Spleen (tissue), 13 donors: ENCODE measurements at places on chromosomes 12 and 14.

DNA sequence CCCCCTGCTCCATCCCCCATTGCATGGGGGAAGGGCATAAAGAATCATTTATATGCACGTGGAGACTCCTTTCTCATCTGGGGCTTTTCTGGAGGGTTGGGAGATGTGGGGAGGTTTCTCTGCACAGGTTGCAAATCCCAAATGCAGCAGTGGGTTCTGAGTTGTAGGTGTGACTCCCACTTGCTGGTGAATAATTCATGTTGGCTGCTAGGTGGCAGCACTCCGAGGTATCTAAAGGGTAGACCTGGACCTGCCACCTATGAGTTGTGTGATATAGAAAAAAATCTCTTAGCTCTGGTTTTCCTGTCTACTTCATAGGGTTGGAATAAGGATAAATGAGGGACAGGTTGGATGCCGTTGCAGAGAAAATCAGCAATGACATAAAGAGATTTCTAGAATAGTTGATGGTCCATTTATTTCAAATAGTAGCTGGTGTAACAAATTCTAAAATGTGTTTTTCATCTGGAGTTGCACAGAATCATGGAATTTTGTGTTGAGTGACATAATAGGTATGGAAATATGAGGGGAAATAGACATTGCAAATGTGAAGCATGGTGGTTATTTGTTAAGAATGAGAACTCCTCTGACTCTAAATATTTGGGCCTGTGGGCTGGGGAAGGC lies 4.6 kb downstream of the MARCHF9 start:
- H3K4me3 ChIP-seq, result no peak overlapping the region
- H3K27me3 ChIP-seq, result peaks cover 24% of the 10 kb centered on the region
- peaks cover 11% of the 10 kb centered on the region for H3K4me1 ChIP-seq

DNA sequence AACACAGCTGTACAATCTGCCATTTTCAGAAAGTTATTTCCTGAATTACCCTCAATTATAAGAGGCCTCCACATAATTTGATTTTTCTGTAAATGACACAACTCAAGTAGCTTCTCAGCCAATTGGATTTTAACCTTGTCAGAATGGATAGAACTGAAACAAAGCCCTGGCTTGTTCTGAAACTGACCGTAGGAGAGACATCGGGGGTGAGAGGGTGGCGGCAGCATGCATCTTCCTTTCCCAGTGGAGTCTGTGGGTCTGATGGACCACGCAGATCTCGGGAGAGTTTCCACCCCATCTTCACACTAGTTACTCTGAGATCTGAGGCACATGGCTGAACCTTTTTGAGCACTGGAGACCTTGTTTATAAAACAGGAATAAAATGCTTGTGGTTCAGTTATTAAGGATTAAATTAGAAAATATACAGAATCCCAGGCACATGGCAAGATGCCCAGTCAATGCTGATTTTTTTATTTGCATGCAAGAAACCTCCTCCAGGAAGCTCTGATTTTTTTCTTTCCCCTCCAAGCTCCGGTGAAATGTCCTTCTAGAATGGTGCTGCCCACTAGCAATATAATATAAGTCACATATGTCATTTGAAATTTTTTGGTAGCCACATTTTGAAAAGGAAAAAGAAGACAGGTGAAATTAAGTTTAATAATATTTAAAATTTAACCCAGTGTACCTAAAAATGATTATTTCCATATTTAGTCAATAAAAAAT lies 153.9 kb downstream of the CHST11 start:
- DNase-seq, result no peak
- H3K27me3 ChIP-seq, result no peaks in the 10 kb centered on the region
- no peak overlapping the region for H3K27ac ChIP-seq
- H3K4me3 ChIP-seq, result no peak overlapping the region
- peaks cover 11% of the 10 kb centered on the region for H3K4me1 ChIP-seq

- H3K27ac ChIP-seq, result peak overlapping the region; percentile 39
- H3K36me3 ChIP-seq, result no peaks in the 10 kb centered on the region
- DNase-seq, result no peak
Measured at GRCh38 chr14:90628825-90629224, 187.4 kb downstream of the TTC7B start.

DNA sequence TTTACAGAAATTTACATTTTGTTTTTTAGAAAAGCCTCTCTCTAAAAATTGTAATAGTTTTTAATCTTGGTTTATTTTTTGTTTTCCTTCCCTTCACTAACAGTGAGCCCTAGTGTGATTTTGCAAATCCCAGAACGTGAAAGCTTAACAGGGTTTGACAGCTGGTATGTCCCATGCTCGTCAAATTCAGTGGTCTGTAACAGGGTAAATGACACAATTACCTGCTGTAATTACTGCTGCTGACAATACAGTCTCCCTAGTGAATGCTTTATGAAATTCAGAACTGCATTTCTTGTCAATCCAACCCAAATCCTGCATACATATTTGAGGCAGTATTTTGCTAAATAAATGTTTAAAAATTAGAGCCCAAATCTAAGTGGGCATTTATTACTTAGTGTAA lies 249.2 kb downstream of the NELL2 start:
- no peaks in the 10 kb centered on the region for H3K4me1 ChIP-seq
- no peaks in the 10 kb centered on the region for H3K27me3 ChIP-seq
- no peaks in the 10 kb centered on the region for H3K36me3 ChIP-seq

GRCh38 chr14:86625637-86626036 lies 1095.7 kb downstream of the FLRT2 start:
- H3K4me3 ChIP-seq, result no peak overlapping the region
- DNase-seq, result no peak
- no peaks in the 10 kb centered on the region for H3K27me3 ChIP-seq

GRCh38 chr12:1515010-1515409 lies 79.4 kb downstream of the FBXL14 start:
- H3K36me3 ChIP-seq, result no peaks in the 10 kb centered on the region
- H3K27me3 ChIP-seq, result no peaks in the 10 kb centered on the region
- H3K4me1 ChIP-seq, result no peaks in the 10 kb centered on the region
- H3K4me3 ChIP-seq, result no peak overlapping the region
- no peak overlapping the region for H3K27ac ChIP-seq

DNA sequence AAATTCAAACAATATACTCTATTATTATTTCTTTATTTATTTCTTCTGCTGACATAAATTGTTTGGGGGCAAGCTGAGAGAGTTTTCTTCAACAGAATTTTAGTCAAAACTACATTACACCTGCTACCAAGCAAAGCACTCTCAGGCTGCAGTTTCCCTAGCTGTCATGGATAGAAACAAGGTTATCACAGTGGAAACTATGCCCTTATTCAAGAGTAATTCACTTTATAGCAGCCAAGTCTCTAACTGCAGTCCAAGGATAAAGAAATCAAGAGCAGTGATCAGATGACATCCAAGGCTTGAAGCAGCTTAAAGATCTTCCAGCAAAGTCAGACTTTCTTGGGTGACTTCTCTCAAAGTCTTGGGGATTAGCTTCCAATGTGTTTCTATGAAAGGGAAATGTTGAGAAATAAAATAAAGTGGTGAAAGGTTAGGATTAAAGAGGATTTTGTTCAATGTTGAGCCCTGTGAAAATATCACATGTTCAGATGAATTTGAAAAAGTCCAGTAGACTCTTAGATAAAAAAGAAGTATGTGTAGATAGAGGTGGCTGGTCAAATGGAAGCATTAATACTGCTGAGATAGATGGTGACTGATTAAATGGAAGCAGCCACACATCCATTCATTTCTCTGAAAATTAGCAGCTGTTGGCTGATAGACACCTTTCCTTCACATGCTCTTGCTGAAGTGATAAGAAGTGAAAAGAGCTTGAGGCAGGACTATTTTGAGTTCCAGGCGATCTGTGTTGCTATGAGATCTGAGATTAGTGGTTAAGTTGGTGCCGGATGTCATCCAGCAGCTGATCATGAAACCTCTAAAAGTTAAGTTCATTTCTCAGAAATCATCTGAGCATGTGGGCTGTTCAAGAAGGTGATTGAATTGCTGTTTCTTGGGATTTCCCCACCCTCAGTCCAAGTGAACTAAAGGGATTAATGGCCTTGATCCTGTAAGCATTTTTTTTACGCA lies 257.8 kb upstream of the BTG1 start:
- H3K36me3 ChIP-seq, result no peaks in the 10 kb centered on the region
- H3K4me1 ChIP-seq, result peaks cover 63% of the 10 kb centered on the region

- peaks cover 14% of the 10 kb centered on the region for H3K4me1 ChIP-seq
Measured at GRCh38 chr14:35391388-35391710, 13.2 kb downstream of the NFKBIA start.

DNA sequence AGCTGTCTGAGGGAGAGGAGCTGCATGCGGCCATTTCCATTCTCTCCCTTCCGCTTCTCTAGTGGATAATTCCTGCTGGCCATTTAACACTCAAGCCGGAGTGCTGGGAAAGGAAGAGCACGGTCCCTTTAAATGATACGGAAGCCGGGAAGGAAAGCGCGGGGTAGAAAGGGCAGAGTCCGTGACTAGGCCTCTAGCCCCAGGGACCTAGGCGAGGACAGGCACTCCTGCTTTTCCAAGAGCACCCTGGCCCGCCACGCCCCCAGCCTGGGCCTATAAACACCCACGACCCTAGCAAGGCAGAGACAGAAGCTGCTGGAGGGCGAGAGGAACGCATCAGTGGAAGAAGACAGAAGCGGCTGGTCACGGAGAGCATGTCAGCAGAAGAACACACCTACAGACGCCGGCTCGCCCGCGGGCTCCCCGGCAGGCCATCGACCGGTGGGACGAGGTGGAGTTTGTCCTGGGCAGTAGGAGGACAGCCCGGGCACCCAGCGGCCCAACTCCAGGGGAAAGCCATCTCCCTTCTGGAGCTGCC lies 1206.6 kb upstream of the TMEM132C start:
- H3K27ac ChIP-seq, result peak overlapping the region; percentile 73
- H3K4me3 ChIP-seq, result peak overlapping the region; percentile 39
- no peaks in the 10 kb centered on the region for H3K4me1 ChIP-seq
- H3K27me3 ChIP-seq, result no peaks in the 10 kb centered on the region
- no peaks in the 10 kb centered on the region for H3K36me3 ChIP-seq
- DNase-seq, result peak; percentile 76

DNA sequence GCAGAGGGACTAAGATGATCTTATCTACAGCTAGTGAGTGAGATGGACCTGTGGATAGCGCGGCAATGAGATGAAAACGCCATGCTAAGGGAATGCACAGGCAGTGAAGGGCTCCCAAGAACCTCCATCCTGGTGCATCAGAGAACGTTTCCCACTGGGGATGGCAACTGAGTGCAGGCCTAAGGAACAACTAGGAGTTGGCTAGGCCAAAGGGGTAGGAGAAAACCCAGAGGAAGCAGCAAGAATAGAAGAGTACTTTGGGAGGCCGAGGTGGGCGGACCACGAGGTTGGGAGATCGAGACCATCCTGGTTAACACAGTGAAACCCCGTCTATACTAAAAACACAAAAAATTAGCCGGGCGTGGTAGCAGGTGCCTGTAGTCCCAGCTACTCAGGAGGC lies 24.6 kb upstream of the BATF start:
- H3K36me3 ChIP-seq, result no peaks in the 10 kb centered on the region
- H3K4me1 ChIP-seq, result no peaks in the 10 kb centered on the region
- H3K27ac ChIP-seq, result no peak overlapping the region
- DNase-seq, result no peak
- H3K4me3 ChIP-seq, result no peak overlapping the region
- H3K27me3 ChIP-seq, result no peaks in the 10 kb centered on the region

- no peak overlapping the region for H3K27ac ChIP-seq
- no peak overlapping the region for H3K4me3 ChIP-seq
- no peak for DNase-seq
Measured at GRCh38 chr14:39548358-39548757, 116.1 kb upstream of the FBXO33 start.

GRCh38 chr12:111841236-111841749 lies 735 bp upstream of the MAPKAPK5 start:
- H3K27ac ChIP-seq, result peak overlapping the region; percentile 94
- H3K27me3 ChIP-seq, result no peaks in the 10 kb centered on the region
- DNase-seq, result no peak
- peaks cover 10% of the 10 kb centered on the region for H3K36me3 ChIP-seq

DNA sequence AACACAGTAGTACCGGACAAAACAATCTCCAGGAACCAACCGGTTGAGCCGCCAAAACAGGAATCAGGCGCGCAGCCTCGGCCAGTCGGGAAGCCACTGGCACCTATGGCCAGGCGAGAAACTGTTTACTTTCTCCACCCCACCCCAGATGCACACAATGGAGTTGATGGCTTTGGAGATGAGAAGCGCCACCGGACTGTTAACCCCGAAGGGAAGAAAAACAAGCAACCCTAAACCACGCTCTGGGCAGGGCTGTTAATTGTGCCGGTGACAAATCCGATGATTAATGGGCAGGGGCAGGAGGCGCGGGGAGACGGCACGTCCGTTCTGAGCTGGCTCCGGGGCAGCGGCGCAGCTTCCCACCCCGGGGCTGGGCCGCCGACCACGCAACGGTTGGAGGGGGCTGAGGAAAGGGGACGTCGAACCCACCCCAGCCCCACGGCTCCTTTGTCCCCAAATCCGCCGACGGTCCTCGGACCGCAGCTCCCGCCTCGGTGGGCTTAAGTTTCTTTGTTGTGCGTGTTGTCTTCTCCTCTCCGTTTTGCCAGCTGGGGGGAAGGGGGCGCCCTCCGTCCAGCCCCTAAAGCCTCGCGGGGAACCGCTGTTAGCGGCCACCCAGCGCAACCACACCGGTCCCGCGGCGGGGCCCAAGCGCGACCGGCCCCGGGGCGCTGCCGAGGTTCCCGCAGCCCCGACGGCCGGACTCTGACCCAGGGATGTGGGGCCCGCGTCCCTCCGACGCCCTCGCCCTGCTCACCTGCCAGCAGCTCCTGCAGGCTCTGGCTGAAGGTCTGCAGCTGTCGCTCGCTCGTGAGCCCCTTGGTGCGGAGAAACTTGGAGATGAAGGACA lies 790 bp downstream of the BTG1 start:
- peaks cover 4% of the 10 kb centered on the region for H3K36me3 ChIP-seq
- DNase-seq, result peak; percentile 92
- peak overlapping the region; percentile 87 for H3K4me3 ChIP-seq

DNA sequence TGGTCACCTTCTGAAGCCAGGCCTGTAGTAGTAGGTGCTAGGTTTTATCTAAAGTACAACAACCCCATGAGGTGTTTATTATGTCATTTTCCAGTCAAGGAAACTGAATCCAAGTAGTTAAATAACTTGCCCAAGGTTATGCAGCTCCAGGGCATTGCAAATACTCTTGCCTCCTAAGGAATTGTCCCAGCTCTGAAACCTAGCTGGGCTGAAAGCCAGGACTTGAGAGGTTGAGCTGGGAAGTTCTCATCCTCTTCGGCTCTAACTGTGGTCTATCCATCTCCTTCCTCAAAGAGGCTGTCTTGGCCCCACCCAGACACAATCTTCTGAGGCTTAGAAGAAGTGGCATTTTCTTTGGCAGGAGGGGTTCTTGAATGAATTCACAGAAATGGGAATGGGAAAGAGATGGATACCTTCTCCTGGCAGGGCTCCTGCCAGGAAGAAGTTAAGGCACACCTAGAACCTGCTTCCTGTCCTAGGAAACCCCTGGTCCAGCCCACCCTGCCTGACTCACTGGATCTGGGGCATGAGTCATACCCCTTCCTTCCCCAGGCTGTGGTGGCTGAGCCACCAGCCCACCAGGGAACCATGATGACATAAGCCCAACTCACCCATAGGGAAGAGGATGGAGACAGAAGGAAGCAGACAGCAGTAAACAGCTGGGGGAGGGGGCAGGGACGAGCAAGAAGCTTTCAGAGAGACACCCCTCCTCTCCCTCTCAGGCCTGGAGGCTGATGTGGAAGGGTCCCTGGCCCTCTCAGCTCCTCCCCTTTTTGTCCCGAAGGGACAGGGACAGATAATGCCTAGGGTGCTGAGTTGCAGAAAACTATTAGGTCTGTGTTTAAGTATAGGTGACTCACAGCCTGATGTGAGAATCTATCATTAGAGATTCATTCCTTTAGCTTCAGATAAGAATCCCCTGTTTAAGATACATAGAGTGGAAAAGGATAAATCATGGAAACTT lies 2.1 kb upstream of the PLEK2 start:
- peaks cover 11% of the 10 kb centered on the region for H3K4me1 ChIP-seq
- H3K4me3 ChIP-seq, result no peak overlapping the region
- H3K36me3 ChIP-seq, result no peaks in the 10 kb centered on the region
- no peak for DNase-seq

GRCh38 chr14:70955543-70956480 lies 48.6 kb downstream of the PCNX1 start:
- no peak overlapping the region for H3K27ac ChIP-seq
- no peaks in the 10 kb centered on the region for H3K27me3 ChIP-seq
- peaks cover 21% of the 10 kb centered on the region for H3K36me3 ChIP-seq
- DNase-seq, result no peak
- H3K4me3 ChIP-seq, result no peak overlapping the region
